Right lobe of liver (tissue), 6 donors: ENCODE measurements at places on chromosomes 6 and 20.

- DNase-seq, result no peak
Observed at GRCh38 chr6:95248499-95248898, 328.8 kb upstream of the MANEA start.

- DNase-seq, result no peak
Observed at GRCh38 chr20:63482021-63482587, 9.6 kb upstream of the KCNQ2 start.

DNA sequence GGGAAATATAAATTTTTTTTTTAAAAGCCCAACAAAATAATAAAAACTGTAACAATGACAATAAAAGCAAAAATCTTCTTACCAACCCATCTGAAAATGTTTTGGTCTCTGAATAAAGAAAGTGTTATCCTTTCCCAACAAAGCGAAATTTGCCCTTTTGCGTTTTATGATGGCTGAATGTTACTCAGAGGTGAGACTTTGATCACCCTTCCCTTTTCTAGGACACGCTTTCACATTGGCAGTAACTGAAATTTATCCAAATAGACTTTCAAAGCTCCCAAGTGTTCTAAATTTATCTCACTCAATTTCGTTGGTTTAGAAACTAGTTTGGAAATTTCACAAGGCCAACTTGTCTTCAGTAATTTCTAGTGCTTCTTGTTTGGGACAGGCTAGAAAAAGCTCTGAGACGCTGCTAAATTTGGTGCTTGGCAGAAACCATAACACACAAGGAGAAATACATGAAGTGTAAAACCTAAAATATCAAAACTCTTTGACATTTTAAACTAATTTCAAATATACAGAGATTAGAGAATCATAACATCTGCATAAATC lies 354.5 kb upstream of the CITED2 start:
- DNase-seq, result no peak

DNA sequence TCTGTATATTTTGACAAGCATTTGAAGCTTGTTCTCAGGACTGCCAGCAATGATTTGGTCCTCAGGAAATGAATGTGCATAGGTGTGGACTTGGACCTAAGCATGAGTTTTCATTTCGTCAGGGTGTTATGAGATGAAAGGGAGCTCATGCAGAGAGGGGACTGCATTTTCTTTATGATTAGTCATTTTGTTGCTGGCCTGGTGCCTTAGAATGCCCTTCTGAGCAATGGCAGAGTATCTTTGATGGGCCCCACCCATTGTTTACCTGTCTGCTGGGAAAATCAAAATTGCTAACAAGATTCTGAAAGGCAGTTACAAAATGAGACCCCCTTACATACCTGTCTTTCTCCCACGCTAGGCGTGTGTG lies 51.5 kb upstream of the MTHFD1L start:
- DNase-seq, result no peak

DNA sequence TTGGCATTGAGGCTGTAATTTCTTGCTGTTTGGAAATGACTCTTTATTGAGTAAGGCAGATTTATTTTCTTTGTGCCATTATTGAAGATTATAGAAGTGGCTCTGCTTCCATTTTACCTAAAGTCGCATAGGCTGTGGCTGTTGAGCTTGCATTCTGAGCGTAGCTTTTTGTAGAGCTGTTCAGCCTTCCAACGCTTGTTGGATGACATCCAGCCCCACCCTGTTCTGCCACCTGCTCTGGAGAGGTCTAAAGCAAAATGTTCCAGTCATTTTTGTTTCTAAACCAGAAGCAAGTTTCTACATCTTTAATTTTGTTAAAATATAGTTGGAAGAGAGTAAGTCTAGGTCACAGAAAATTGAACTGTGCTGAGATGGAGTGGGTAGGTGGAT lies 24.4 kb downstream of the UST start:
- no peak for DNase-seq

GRCh38 chr6:142631517-142632385 lies 313.2 kb downstream of the HIVEP2 start:
- no peak for DNase-seq

GRCh38 chr6:2940010-2940850 lies 31.1 kb downstream of the SERPINB6 start:
- DNase-seq, result peak; percentile 31

DNA sequence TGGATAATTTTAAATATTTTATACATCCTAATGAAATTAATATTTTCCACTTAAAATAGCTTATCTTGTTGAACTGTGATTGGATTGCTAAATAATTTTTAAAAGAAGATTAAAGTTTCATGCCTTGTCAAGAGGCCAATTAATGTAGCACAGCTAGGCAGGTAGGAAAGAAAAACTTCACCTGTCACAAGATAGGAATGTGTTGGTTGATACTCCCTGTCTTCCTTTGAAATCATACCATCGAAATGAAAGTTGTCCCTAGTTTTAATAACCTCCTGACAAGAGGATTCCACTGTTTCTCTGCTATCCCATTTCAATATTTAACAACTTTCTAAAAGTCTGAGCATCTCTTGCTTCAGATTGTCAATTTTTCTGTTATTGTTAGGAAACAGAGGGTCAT lies 80.8 kb downstream of the BMP6 start:
- no peak for DNase-seq

GRCh38 chr20:51496964-51497363 lies 45.6 kb downstream of the NFATC2 start:
- no peak for DNase-seq
